ENCODE measurements at places on chromosomes 12 and 14. TPM values are rescaled to one million over a fixed set of nuclear protein-coding genes. Genes with fewer than 3 reads are reported as not detected.
A peak's percentile ranks its signal among the peaks of the same experiment; 100 is the strongest.

The MYF5 gene
- total RNA-seq: not detected

The ASB8 gene
- total RNA-seq: 80.3 TPM

The HOXC4 gene
- total RNA-seq: not detected

The GIT2 gene
- total RNA-seq: 50.5 TPM

The NTF3 gene
- total RNA-seq: 0.99 TPM

DNA sequence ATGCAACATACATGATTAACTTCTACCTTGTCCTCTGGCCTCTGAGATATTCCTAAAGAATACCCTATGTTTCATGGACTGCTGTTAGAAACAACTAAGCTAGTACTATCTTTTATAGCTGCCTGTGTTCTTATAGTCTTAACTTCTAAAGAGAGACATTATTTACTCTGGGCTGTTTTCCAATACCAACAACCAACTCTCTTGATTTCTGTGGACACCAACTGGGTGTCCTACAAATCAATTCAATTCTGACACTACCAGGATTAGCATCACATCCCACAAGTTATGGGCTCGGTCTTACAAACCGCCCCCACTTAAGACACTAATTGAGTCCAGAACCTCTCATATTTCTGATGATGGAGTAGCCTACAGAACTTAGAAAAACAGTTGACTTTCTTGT lies 8.3 kb downstream of the XPOT start:
- no peak for DNase-seq

DNA sequence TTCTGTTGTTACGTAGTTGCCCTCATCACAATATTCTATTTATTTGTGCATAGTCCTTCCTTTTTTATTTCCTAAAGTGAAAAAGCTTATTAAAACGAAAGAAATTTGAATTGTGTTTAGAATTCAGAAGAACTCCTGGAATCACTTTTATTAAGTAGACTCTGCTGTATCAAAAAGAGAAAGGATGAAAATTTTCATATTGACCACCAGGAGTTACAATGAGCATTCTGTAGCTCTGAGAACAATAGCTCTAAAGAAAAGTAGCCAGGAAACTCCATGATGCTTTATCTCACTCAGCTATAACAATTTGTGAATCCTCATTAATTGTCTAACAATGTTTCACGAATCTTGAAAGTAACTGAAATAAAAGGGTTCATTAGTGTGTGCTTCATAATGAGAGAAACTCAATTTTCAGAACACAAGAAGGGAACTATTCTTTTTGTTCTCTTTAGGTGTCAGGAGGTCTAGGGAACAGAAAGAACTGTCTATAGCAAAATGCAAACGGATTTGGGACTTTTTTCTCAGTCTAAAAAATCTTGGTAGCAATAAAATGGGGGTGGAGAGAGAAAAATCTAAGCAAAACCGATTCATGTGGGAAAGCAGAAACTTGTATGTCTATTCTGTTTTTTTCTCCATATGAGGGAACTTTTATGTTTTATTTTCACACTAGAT lies 19.3 kb downstream of the ASCL1 start:
- no peak for DNase-seq

GRCh38 chr12:121537814-121538698 lies 42.8 kb downstream of the KDM2B start:
- DNase-seq: no peak

DNA sequence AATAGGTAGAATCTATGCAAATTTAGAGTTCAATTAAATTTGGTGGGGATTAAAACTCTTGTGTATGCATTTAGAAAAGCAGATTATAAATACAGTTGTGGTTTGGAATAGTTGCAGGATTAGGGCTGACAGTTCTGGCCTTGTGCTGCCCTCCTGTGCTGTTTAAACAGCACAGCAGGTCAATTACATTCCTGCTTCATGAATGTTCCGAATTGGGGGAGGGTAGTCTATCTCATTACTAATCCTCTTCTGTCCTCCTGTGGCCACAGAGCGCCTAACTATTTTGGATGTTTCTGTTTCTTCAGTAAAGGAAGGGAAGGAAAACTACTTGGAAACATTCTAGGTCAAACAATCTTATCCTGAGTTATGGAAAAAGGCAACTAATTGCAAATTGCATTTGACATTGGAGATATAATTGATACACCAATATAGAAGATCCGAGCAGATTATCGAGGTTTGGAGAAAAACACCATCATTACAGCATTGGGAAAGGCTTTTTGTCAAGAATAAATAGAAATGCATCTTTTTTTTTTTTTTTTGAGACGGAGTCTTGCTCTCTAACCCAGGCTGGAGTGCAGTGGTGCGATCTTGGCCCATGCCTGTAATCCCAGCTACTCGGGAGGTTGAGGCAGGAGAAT lies 8.7 kb upstream of the GPR19 start:
- no peak for DNase-seq

- no peak for DNase-seq
Observed at GRCh38 chr12:82300611-82301010, 57.6 kb downstream of the CCDC59 start.

GRCh38 chr12:51848326-51848727 lies at the start of gene FIGNL2:
Gene FIGNL2 (minus strand): TSS chr12:51848718. CDS start chr12:51822413, 26,305 bp downstream.
- no peak for DNase-seq

GRCh38 chr14:95069018-95069417 lies 88.3 kb downstream of the DICER1 start:
- DNase-seq: no peak

DNA sequence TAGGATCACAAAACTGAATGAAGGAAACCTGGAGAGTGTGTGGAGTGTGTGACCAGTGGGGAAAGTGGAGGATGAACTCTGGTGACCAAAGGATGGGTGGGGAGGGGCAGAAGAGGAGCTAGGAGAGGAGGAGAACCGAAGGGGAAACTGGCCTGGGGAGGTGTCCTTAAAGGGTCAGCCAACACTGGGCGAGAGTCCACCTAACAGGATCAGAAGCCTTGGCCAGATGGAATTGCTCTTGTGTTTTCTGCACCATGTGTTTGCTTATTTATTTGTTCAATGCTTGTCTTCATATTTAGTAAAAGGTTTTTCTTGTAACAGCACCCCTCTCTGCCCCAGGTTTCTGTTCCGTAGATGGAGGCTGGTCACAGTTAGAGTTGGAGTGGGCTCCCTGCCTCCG lies 34.5 kb upstream of the ATP23 start:
- DNase-seq: no peak

- no peak for DNase-seq
Observed at GRCh38 chr12:125187780-125188741, 122.8 kb downstream of the AACS start.

- DNase-seq: no peak
Observed at GRCh38 chr12:72077111-72077820, 138.6 kb downstream of the TPH2 start.

DNA sequence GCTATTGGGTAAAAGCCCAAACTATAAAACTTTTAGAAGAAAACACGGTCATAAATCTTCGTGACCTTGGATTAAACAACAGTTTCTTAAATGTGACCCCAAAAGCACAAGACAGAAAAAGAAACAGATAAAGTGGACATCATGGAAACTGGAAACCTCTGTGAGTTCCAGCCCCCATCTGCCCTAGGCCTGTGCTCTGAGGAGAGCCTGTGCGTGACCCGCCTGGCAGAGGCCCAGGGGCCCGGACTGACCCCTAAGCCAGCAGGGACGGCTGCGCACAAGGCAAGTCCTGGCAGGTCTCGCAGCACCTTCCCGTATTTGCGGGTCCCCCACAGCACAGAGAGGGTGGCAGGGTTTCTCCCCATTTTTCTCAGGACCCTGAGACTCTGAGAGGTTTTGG lies 76.0 kb downstream of the CHGA start:
- peak; percentile 64 for DNase-seq

DNA sequence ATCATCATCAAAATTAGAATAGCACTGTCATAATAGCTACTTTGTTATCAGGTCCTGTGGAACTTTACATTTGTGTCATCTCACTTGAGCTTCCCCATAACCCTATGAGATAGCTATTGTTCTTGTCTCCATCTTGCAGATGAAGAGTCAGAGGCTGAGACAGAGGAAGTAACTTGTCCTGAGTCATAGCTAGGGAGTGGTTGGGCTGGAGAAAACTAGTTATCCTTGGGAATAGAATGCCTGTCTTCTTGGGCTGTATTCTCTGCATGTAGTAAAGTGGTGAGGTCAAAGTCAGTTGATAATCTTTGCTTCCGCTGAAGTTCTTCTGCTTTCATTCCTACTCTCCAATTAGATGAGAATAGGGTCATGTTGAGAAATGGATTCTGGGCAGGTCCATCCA lies 117.0 kb downstream of the SMOC1 start:
- DNase-seq: no peak

- DNase-seq: no peak
Observed at GRCh38 chr12:120708651-120709050, 1.6 kb upstream of the UNC119B start.

GRCh38 chr12:88132392-88132791 lies 9.5 kb downstream of the CEP290 start:
- no peak for DNase-seq

- no peak for DNase-seq
Observed at GRCh38 chr12:7061138-7061537, 620 bp downstream of the C1S start.

- no peak for DNase-seq
Observed at GRCh38 chr12:54240971-54241588, 38.8 kb downstream of the CBX5 start.

GRCh38 chr12:45577844-45578399 lies 151.6 kb upstream of the ARID2 start:
- DNase-seq: no peak

DNA sequence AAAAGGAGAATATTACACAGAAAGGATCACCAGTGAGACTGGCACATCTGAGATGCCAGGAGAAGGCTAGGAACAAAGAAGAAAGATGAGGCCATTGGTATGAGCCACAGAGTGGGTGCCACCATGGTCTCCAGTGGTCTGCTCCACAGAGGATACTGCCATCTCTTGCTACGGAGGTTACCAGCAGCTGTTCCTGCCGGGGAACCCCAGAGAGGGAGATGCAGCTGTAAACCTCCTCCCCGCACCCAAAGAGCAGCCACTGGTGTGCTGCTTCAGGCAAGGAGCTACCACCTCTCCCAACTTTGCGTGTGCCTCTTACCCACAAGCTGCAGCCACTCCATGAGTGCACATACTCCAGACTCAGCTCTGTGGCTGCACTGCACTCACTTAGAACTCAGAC lies 201.5 kb upstream of the RTL1 start:
- DNase-seq: no peak

DNA sequence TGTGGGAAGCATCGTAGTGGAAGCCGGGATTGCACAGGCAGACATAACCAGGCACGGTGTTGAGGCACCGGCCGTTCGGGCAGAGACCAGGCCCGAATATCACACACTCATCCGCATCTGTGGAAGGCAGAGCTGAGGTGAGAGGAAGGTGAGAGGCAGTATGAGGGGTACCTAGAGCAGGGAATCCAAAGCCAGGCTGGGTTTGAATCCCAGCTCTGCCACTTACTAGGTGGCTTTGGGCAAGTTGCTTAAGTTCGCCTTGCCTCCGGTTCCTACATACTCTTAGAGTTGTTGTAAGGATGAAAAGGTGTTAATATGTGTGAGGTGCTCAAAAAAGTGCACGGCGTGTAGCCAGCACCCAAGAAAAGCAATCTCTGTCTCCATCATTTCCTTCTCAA lies 10.4 kb downstream of the ISCA2 start:
- DNase-seq: no peak

DNA sequence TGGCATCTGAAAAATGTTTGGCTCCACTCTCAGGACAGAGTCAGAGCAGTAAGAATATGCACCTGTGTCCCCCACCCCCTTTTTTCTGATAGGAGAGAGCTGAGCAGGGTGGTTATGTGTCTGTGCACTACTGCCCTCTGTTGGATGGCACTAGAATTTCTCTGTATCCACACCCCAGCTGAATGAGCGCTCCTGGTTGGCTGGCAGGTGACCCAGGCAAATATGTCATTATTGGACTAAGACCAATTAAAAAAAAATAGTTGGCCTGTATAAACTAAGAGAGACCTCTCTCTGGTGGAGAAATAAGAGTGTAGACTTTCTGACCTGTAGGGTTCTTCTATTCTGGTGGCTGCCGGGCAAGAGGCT lies 107.0 kb downstream of the PTCSC3 start:
- no peak for DNase-seq

- DNase-seq: no peak
Observed at GRCh38 chr12:8082808-8083100, 680 bp downstream of the NECAP1 start.

DNA sequence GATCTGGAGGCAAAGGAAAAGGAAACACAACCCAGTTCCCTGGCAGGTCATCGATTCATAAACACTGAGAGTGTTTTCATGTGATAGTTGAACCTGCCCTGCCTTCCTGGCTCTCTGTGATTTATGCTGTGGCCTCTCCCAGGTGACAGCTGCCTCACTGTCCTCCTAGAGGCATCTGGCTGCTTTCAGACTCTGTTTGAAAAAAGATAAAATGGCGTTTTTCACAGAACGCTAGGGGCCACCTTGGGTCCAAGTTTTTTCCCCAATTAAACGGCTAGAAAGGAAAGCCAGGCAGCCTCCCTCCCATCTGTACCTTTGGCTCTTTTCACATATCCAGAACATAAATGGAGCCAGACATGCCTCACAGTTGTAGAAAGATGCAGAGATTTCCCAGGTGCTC lies 252.6 kb upstream of the CCDC196 start:
- DNase-seq: no peak

- no peak for DNase-seq
Observed at GRCh38 chr12:124645530-124646244, 78.3 kb upstream of the NCOR2 start.

DNA sequence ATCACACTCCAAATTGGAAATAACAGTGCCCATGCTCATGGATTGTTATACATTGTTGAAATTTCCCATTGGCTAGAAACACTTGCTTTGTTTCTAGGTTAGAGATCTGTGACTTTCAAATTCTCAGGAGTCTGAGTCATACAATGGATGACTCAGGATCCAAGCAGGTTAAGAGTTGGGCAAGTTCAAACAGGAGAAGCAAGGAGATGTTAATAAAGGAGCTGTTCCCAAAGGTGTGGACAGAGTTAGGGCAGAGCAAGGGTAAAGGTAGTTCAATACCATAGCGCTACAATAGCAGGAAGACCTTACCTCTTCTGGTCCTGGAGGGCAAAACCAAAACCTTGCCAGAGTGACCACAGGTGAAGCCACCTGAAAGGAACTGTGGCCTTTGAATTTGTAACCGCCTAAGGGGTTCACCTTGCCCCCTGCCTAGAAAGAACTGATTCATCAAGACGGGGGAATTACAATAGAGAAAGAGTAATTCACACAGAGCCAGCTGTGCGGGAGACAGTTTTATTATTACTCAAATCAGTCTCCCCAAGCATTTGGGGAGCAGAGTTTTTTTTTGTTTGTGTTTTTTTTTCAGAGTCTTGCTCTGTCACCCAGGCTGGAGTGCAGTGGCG lies 4.2 kb upstream of the AMN1 start:
- DNase-seq: no peak

DNA sequence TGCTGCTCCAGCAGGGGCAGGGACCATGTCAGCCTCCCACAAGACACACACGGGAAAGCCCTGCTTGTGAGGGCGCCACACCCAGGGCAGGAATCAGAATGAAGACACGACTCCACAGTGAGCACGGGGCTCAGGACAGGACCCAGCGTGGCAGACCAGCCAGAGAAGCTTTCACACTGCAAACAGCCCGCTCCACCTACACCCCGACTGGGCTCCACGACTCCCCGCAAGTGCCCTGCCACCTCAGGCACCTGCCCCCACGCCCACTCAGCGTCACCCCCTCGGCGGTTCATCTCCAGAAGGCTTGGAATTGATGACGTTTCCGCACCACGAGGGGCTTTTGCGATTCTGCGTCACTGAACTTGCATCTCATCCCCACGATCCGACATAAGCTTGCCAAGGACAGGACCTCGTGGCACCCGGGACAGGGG lies 91.1 kb downstream of the FBXL14 start:
- no peak for DNase-seq

All from left ventricle myocardium inferior (tissue), 1 donor.